Activated effector memory CD4-positive, alpha-beta T cell treated with Interleukin-2 at 50 U/mL for 16 hours (primary cell): ENCODE measurements at places on chromosomes 13 and 19.

- DNase-seq: no peak
Measured at GRCh38 chr13:56622840-56623239, 517.9 kb upstream of the PRR20A start.

DNA sequence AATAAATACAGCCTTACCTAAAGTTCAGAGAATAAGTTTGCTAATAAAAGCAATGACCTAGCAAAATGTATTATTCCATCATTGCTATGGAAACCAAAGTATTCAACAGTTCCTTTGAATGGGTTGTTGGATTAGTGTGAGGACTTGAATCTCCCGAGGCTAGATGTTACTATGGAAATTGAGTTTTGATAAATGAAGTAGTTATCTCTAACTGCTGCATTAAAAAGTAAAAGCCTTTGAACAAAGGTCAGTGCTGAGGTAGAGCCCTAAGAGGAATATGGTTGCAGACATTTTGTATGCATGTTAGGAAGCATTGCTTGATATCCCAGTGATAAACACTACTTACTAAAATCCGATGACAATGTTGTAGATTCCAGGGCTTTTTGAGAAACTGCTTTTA, 6.2 kb downstream of the KLF5 start:
- no peak for DNase-seq

DNA sequence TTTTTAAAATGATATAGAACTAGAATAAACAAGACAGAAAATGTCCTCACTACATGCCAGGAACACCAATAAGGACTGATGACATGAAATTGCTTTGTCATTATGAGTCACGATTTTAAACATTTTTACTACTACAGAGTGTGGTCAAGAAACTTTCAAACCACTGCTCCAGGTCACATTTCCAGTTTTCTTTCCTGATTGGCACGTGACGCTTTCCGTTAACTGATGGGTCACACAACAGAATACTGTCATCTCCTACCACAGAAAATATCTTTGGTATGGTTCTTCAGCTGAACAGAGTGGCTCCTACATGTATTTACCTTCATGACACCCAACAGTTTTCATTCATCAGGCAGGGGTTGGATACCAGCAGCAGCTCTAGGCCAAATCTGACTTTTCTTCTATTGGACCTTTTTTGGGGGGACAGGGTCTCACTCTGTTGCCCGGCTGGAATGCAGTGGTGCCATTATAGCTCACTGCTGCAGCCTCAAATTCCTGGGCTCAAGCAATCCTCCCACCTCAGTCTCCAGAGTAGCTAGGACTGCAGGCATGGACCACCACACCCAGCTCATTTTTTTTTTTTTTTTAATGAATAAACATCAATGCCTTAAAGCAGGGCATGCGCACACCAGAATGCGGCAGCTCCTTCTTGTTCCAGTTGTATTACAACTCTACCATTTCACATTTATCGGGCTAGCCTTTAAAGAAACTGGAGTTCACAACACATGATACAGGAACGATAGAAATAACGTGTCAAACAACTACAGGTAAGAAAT, 147.4 kb downstream of the RNF17 start:
- no peak for DNase-seq

- no peak for DNase-seq
Measured at GRCh38 chr13:39916330-39916729, 260.9 kb downstream of the COG6 start.

DNA sequence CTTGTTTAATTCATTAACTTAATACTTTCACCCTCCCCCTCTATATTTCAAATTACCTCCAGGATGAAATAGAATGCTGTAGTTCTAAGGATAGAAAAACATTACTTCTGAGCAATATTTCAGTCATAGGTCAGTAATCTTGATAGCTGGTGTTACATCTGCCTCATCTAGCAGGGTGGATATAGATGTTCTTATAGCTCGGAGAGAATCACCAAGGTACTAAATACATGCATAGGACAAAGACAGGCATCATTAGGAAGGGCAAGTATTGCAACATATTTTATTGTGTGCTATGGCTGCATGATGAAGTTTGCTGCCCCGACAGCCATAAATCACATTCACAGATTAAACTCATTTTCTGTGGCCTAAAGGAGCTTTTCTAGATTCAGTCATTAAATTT, 601.0 kb downstream of the FGF9 start:
- no peak for DNase-seq

DNA sequence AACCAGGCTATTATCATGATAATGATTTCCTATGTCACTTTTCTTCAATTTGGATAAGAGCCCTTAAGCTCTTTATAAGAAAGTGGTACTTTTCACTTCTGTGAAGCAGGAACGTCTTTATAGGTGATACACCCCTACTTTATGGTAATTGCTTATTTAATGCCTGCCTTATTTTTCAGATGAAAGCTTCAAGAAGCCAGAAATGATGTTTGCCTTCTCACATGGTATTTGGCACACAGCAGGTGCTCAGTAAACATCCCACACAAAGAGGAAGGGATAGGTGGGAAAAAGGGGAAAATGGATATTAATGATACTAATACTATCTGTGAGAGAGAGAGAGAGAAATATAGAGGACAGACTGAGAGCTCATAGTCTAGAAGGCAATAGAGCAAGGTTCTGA, 29.0 kb upstream of the WASF3 start:
- DNase-seq: no peak

DNA sequence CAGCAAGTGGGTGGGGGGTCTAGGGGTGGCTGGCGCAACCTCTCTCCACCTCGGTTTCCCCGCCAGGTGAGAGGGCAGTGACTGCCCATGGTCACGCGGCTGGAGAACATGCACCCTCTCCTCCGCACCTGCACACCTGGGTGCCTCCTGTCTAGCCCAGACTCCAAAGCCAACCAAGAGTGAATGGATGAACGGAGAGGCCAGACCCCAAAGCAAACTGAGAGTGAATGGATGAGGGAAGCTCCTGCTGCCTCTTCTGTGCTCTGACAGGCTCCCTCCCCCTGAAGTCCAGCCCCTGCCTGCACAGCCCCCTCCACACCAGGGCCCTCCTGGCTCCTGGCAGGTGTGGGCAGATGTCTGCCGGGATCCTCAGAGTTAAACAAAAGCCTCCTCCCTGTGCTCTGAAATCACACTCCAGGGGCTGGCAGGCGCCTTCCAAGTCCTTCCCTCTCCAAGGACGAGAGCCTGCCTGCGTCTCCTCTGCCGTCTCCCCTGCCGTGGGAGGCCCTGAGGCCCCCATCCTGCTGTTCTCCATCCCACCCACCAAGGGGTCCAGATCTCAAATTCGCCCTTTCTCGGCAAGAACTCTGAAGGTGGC, 2.2 kb downstream of the SBNO2 start:
- DNase-seq: no peak

DNA sequence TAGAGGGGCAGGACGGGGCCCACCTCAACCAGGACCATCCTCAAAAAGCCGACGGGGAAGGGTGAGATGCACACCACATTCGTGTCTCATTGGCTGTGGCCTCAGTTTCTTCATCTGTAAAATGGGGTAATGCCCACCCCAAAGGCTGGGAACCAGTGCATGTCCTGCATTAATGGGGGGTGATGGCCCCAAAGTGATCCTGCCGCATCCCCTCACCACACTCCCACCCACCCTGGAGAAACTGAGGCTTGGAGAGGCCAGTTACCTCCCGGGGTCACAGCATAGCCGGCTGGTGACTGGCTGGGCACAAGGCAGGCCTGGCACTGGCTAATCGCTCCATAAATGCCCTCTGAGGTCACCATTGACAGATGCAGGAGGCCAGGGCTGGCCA, 640 bp upstream of the MIDN start:
- no peak for DNase-seq

GRCh38 chr13:101757446-101758039, 305.1 kb downstream of the ITGBL1 start:
- DNase-seq: no peak

GRCh38 chr19:47839913-47840312, 18.2 kb downstream of the CRX start:
- no peak for DNase-seq

GRCh38 chr13:40269086-40269485, 397.4 kb downstream of the FOXO1 start:
- DNase-seq: no peak

- DNase-seq: no peak
Measured at GRCh38 chr19:48742096-48742495, 1.7 kb upstream of the RASIP1 start.
